CD14-positive monocyte (primary cell): ENCODE measurements at places on chromosomes 5 and 9. TPM values are rescaled to one million over a fixed set of nuclear protein-coding genes. Genes with fewer than 3 reads are reported as not detected.

Gene ARHGEF28
- not detected for polyA plus RNA-seq

Gene KCNN2
- polyA plus RNA-seq = not detected in 2 replicates

Gene TAF11L5
- not detected in 2 replicates for polyA plus RNA-seq

Gene SLC6A3
- polyA plus RNA-seq = not detected

Gene OR2V1
- polyA plus RNA-seq = not detected

DNA sequence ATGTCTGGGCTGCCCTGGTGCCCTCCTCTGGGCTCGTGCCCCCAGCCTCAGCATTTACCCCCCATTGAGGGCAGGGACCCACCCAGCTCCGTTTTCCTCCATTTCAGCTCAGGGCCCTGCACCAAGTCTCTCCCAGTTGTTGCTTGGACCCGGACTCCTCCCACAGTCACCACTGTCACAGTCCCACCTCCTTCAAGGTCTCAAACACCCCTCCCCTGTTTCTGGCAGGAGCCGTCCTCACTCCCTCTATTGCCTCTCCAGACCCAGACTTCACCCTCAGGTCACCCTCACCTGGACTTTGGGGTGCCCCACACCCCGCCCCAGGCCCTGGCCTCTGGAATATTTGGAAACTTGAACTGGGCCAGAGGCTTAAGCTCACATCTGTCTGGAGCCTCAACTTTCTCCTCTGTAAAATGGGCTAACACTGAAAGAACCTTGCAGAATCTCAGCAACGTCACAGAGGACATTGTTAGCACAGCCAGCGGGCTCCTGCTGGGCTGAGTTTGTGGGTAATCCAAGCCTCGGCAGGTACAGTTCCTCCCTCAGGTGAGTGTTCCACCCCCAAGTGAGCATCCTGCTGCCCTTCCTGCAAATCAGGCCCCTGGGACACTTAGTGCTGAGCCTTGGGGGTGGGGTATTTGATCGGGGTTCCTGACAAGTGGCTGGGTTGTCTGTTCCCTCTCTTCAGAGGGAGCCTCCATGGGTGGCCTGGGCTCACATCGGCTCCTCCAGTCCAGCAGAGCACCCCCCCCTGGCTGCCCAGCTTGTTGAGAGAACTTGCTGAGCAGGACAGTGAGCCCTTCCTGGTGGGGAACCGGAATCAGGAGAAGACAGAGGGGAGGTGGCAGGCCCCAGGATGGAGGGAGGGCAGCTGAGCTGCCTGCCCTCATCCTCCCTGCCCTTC is 130.1 kb downstream of the C9orf50 start:
- H3K27me3 ChIP-seq = no peaks in the 10 kb centered on the region
- peak overlapping the region; percentile 73 for H3K4me3 ChIP-seq
- H3K4me1 ChIP-seq = peaks cover 58% of the 10 kb centered on the region
- DNase-seq = no peak

GRCh38 chr5:91168859-91169258 is 214.3 kb downstream of the ARRDC3 start:
- no peak overlapping the region for H3K27ac ChIP-seq
- H3K4me3 ChIP-seq = no peak overlapping the region
- no peaks in the 10 kb centered on the region for H3K36me3 ChIP-seq

GRCh38 chr5:120240706-120241105 is 223.4 kb upstream of the PRR16 start:
- no peak for DNase-seq
- H3K4me3 ChIP-seq = no peak overlapping the region
- no peaks in the 10 kb centered on the region for H3K36me3 ChIP-seq

DNA sequence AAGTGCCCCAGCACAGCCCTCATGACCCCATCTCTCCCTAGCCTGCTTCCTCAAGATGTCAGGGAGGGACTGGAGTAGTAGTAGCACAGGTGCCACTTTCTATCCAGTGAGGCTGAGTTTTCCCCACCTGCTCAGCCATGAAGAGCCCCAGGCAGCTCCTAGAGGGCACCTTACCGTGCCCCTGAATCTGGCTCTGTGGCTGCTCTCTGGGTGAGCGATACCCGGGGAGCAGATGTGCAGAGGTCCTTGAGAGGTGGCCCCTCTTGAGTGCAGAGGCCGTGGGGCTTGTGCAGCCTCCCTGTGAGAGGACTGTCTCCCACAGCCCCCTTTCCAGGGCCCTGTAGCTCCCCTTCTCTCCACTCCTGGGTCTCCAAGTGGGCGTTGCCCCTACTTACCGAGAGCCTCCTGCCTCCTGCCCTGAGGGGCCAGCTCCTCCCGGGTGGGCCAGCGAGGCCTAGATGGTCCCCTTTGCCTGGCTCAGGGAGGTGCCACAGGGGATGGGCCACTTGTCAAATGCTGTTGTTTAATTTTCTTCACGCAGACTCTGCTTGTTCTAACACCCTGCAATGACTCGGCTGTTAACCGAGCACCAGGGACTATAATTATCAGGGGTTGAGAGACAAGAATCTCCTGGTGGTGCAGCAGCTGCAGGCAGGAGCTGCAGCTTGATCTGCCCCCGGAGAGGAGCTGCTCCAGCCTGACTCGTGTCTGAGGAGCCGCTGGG is 29.6 kb upstream of the PITX1 start:
- no peak for DNase-seq
- H3K4me1 ChIP-seq = no peaks in the 10 kb centered on the region
- H3K4me3 ChIP-seq = no peak overlapping the region
- no peak overlapping the region for H3K27ac ChIP-seq
- no peaks in the 10 kb centered on the region for H3K36me3 ChIP-seq
- no peaks in the 10 kb centered on the region for H3K27me3 ChIP-seq

GRCh38 chr5:175620527-175620926 is 37.3 kb upstream of the HRH2 start:
- H3K27ac ChIP-seq = no peak overlapping the region
- H3K4me1 ChIP-seq = peaks cover 34% of the 10 kb centered on the region
- H3K4me3 ChIP-seq = no peak overlapping the region
- H3K36me3 ChIP-seq = no peaks in the 10 kb centered on the region
- H3K27me3 ChIP-seq = no peaks in the 10 kb centered on the region

- H3K27me3 ChIP-seq = no peaks in the 10 kb centered on the region
- no peak overlapping the region for H3K27ac ChIP-seq
- DNase-seq = no peak
- H3K4me1 ChIP-seq = no peaks in the 10 kb centered on the region
- no peaks in the 10 kb centered on the region for H3K36me3 ChIP-seq
- H3K4me3 ChIP-seq = no peak overlapping the region
Observed at GRCh38 chr5:40160435-40160834, 519.3 kb upstream of the PTGER4 start.

DNA sequence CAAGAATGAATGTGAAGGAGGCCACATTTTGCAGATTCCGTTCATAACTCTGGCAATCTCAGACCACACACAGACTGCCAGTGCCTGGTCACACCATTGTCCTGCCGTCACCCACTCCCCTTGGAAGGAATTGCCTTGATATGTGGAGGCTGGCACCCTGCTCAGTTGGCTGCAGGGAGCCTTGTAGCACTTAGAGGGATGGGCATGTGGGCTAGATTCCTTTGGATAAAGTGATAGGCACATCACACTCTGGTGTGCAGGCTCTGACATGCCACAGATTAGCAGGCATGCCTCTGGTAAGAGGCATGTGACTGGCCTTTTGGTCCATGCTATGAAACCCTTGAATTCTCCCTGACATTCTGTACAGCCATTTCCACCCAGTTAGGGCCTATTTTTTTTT is 254.6 kb upstream of the PIK3R1 start:
- no peak overlapping the region for H3K4me3 ChIP-seq
- no peak for DNase-seq
- H3K4me1 ChIP-seq = peaks cover 11% of the 10 kb centered on the region
- no peaks in the 10 kb centered on the region for H3K27me3 ChIP-seq
- no peak overlapping the region for H3K27ac ChIP-seq

GRCh38 chr5:147522435-147522834 is 12.6 kb upstream of the DPYSL3 start:
- peaks cover 2% of the 10 kb centered on the region for H3K27me3 ChIP-seq
- H3K27ac ChIP-seq = no peak overlapping the region
- no peak for DNase-seq
- no peaks in the 10 kb centered on the region for H3K4me1 ChIP-seq
- H3K4me3 ChIP-seq = no peak overlapping the region

DNA sequence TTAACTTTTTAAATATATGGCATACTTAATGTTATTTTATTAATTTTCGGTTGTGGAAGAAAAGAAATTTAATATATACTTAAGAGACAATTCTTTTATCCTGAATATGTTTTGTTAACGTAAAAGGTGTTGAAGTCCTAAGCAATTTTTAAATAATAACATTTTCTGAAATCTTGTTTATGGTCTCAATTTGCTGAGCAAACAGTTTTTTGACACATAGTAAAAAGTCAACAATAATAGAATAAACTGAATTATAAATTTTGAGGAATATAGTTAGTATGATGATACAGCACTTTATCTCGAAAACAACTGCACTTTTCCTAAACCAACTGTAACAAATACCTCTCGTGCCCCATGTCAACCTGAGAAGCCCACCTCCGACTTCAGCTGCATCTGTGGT is 229.8 kb upstream of the TARS1 start:
- H3K4me3 ChIP-seq = no peak overlapping the region
- no peaks in the 10 kb centered on the region for H3K4me1 ChIP-seq
- no peak for DNase-seq
- no peaks in the 10 kb centered on the region for H3K27me3 ChIP-seq
- H3K27ac ChIP-seq = no peak overlapping the region

GRCh38 chr9:19994296-19994695 is 205.5 kb upstream of the SLC24A2 start:
- no peak overlapping the region for H3K4me3 ChIP-seq
- DNase-seq = no peak

DNA sequence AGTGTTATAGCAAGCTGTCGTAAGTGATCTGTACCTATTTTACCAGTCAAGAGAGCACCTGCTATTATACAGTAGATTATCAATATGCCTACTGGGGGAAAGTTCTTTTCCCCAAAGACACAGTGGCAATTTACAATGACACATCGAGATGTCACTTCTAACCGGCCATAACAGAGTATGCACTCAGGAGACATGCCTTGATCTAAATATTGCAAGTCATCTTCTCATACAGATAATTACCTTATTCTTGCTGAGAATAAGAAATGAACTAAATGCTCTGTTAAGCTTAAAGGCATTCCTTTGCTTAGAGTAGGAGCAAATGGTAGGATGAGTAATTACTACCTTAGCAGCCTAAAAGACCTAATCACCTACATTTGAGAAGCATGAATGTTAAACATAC is 71.6 kb downstream of the PKD2L2 start:
- no peaks in the 10 kb centered on the region for H3K27me3 ChIP-seq
- no peaks in the 10 kb centered on the region for H3K4me1 ChIP-seq
- H3K4me3 ChIP-seq = no peak overlapping the region
- no peak for DNase-seq

- H3K27me3 ChIP-seq = no peaks in the 10 kb centered on the region
- DNase-seq = no peak
- no peaks in the 10 kb centered on the region for H3K4me1 ChIP-seq
- H3K27ac ChIP-seq = no peak overlapping the region
- H3K36me3 ChIP-seq = no peaks in the 10 kb centered on the region
Observed at GRCh38 chr5:145587710-145588109, 247.4 kb downstream of the PRELID2 start.

- no peak overlapping the region for H3K4me3 ChIP-seq
- no peaks in the 10 kb centered on the region for H3K36me3 ChIP-seq
- H3K4me1 ChIP-seq = peaks cover 6% of the 10 kb centered on the region
- DNase-seq = no peak
- no peak overlapping the region for H3K27ac ChIP-seq
Observed at GRCh38 chr5:176873541-176874172, 25.5 kb downstream of the HK3 start.

DNA sequence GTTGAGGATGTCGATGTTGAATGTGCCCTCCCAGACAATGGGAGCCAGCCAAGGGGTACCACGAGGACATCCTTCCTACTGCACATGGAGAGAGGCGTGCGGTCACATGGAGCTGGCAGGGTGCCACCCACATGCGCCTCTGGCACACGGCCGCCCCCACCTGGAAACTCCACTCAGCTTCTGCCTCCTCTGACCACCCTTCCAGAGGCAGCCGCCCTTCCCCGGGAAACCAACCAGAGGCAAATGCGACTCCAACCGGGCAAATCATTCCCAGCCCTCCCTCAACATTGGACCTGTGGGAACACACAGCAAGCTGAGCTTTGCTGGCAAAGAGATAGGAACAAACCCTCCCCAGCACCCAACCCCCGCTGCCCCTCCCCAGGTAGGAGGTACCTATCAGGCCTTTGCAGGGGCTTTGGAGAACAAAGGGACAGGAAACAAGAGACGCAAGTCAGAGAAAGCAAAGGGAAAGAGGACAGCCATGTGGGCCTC is 17.5 kb downstream of the ABO start:
- H3K4me3 ChIP-seq = no peak overlapping the region
- no peak overlapping the region for H3K27ac ChIP-seq
- no peaks in the 10 kb centered on the region for H3K36me3 ChIP-seq
- no peak for DNase-seq
- peaks cover 3% of the 10 kb centered on the region for H3K4me1 ChIP-seq

GRCh38 chr9:76576344-76576743 is 117.4 kb downstream of the GCNT1 start:
- no peaks in the 10 kb centered on the region for H3K27me3 ChIP-seq
- H3K36me3 ChIP-seq = no peaks in the 10 kb centered on the region
- H3K4me1 ChIP-seq = peaks cover 83% of the 10 kb centered on the region
- H3K4me3 ChIP-seq = no peak overlapping the region
- peak; percentile 97 for DNase-seq
- H3K27ac ChIP-seq = peak overlapping the region; percentile 58

DNA sequence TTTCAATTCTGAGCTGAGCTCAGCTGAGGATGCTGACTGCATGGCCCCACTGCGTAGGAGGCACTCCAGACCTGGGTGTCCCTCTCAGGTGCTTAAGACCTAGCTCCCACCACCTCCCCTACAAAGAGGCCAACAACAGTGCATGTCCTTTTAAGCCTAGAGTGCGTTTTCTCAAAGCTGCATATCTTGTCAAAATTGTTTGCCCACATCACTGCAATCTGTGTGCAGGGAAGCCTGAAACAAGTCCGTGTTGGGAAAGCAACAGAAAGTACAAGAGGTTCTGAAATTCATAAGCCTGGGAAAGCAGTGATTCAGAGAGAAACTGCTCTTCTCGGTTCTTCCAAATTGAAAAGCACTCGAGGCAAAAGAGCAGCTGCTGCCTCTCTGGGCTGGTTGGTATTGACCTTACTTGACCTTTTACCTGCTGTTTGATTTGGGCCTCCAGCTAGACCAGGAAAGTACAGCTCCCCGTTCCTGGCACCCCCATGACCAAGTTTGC is 238.4 kb downstream of the NR2F1-AS1 start:
- H3K4me3 ChIP-seq = no peak overlapping the region
- no peak for DNase-seq
- H3K4me1 ChIP-seq = no peaks in the 10 kb centered on the region
- no peak overlapping the region for H3K27ac ChIP-seq
